ENCODE measurements at places on chromosomes 7 and 10.

GRCh38 chr10:86665218-86665607, 3.1 kb upstream of the LDB3 start:
- DNase-seq, result no peak

DNA sequence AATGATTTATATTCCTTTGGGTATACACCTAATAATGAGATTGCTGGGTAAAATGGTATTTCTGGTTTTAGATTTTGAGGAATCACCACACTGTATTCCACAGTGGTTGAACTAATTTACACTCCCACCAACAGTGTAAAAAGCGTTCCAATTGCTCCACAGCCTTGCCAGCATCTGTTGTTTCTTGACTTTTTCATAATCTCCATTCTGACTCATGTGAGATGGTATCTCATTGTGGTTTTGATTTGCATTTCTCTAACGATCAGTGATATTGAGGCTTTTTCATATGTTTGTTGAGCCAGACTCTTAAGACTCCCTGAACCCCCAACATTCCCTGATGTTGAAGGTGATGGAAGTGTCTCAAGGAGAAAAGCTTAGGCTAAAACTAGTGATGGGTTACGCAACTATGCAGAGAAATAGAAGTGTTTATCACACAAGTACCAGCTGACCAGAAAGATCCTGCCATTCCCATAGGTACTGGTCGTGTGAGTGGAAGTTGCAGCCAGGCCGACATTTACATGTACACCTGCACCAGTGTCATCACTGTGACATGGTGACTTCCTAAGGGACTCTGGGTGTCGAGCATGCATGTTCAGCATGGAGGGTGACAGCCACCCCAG, 711.2 kb upstream of the NRP1 start:
- DNase-seq, result no peak

GRCh38 chr7:15845868-15846267, 159.4 kb upstream of the MEOX2 start:
- no peak for DNase-seq

DNA sequence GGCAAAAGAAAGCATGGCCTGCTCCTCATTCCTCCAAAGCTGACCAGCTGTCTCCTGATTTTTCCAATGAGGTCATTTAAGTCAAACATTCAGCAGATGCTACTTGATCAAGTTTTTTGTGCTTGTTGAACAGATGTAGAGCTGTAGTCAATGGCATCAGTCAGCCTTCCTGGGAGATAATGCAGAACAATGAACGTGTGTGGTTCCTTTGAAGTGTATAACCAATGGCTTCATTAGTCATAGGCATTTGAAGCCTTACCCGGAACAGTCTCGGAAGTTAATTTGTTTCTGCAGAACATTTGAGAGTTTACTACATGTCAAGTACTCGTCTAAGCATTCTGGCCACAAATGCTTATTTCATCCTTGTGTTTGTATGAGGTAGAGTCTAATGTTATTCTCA, 227.1 kb downstream of the ADRA2A start:
- DNase-seq, result no peak

DNA sequence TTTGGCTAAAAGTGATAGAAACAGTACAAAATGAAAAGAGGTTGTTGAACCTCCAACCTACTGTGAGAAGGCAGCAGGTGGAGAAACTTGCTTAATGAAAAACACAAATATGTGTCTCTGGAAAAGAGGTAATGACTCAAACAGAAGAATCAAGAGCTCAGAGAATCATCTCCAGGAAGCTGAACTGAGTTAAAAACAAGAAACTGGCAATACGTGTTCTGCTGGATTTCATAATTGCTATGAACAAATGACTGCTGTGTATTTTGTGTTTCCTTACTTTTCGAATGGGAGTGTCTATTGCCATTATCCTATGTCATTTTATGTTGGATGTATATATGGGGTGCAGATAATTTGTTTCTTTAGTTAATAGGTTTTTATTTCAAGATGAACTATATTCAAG, 401.1 kb downstream of the DGKB start:
- DNase-seq, result no peak
